Thymus (tissue), 14 donors: ENCODE measurements at places on chromosomes 7 and 10. TPM values are rescaled to one million over a fixed set of nuclear protein-coding genes. Genes with fewer than 3 reads are reported as not detected.

DNA sequence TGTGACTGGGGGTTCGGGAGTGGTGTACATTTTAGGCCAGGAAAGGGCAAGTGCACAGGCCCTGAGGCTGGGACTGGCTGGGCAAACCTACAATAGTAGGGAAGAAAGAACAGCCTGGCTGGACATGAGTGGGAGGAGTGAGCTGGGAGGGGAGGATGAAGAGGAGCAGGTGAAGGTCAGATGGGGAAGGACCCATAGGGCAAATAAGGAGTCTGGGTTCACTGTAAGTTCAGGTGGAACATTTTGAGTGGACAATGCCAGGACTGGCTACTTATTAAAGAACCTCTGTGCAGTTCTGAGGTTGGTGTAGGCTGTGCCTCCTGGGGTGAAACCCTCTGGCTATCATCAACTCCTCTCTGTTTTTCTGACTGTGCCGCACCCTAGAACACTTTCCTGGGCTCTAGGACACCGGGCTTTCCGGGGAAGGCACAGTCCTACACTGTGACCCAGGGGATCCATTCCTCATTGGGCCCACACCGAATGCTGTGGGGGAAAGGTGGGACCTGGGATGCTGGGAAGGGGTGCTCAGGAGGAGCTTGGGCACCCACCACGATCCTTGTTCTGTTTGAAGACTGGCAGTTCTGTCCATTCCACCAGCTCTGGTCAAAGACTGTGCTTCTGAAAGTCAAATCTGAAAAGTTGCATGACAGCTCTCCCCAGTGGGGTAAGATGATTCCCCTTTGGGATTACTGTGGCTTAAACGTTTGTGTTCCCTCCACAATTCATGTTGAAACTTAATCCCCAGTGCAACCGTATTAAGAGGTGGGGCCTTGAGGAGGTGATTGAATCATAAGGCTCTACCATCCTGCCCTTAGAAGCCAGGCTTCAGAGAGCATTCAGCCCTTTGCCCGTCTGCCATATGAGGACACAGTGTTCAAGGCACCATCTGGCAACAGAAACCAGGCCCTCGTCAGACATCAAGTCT lies 4.0 kb upstream of the MMP21 start:
- DNase-seq, result no peak

GRCh38 chr10:117926491-117926890 lies 120.2 kb downstream of the RAB11FIP2 start:
- no peak for DNase-seq

- DNase-seq, result no peak
Measured at GRCh38 chr7:20911081-20911480, 124.4 kb upstream of the SP8 start.

DNA sequence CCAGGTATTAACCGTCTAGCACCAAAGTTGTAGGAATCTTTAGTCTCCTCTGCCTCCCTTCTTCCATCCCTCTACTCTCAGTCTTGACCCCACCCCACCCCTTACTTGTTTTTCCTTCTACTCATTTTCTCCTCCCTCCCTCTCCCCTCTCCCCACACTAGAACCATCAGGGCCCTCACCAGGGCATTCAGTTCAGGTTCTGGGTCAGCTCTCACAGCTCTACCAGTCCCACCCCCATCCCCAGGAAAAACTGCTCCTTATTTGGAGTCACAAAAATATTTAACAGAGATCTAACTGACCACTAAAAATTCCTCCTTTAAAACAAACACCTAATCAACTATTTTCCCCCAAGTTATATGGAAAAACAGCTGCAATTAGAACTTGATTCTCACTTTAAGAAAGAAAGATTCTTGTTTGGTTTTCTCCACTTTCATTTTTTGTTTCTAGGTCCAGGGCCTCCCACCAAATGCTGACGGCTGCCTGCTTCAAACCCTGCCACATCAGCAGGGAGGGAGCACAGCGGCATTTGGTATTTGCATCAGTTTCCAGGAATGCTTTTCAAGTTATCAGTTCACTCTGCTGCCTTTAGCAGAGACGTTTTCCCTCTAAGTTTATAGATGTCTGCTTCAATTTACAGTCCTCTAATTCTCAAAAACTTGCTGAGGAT lies 2.8 kb upstream of the COL1A2 start:
- peak; percentile 45 for DNase-seq

DNA sequence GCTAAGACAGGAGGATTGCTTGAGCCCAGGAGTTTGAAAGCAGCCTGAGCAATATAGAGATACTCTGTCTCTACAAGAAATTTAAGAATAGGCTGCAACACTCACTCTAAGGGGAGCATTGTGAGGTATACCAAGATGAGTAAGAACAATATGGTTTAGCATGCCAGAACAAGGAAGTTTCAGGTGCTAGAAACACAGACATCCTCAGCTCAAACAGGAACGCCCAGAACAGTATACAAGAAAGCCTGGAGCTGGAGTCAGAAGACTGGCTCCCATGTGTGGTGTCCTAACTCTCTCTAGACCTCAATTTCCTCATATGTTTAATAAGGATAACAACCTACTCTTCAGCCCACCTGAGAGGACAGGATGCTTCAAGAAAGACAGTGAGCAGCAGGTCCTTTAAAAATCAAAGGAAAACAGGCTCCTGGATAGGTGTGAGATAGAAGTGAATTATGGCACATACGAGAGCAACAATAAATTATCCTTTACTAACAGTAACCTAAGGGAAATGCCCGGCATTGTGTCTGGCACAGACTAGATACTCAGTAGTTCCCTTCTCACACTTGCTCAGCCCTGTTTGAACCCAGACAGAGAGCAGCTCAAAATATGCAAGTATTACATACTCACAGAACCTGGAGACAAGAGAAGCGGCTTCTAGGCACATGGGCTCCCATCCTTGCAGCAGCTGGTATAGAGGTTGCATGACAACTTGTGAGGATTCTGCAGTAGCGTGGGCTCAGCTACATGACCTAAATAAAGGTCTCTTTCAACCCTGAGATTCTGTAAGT lies 45.4 kb downstream of the KAT6B start:
- DNase-seq, result peak; percentile 39

AGR2 gene
- total RNA-seq, result 1.7 TPM

DNA sequence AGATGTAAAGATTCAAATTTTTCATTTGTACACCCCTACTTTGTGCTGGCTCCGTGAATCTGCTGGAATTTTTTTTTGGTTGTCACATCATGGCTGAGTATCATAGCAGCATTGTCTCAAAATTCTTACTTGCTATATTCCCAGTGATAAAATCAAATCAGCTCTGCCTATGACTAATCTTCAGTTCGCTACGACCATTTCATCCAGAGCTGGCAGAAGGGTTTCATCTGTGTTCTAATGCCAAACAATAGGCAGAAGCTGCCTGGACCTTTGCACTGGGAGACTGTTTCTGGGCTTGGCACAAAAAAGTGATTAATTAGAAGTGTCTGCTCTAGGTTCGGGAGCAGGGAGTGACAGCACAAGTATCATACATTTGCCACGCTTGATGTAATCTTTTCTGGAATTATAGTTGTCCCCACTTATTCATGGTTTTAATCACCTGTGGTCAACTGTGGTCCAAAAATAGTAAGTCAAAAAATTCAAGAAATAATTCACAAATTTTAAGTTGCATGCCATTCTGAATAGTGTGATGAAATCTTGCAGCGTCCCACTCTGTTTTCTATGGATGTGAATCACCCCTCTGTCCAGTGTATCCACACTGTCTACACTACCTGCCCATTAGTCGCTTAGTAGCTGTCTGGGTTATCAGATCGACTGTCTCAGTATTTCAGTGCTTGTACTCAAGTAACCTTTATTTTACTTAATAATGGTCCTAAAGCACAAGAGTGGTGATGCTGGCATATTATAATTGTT lies 120.5 kb upstream of the IMMP2L start:
- DNase-seq, result no peak

GPR158 gene
- under 0.01 TPM for total RNA-seq

DNA sequence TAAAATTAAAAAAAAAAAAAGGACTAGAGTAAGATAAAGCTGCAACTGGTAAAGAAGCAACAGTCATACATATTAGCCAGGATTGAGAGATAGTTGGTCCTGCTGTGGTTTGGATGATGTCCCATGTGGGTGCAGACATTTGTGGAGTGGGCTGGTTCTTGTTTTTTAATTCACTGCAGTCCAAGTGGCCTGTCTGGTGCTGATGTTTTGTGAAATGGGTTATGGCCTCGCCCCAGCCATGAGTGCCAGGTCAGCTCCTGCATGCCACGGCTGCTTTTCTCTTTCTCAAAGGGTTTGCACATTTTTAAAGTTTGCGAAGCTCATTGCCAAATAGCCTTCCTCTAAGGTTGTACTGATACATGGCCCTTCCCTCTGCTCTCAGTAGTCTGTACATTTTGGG lies 14.1 kb upstream of the BTBD16 start:
- no peak for DNase-seq

- no peak for DNase-seq
Measured at GRCh38 chr10:45463244-45464116, 89.5 kb downstream of the ALOX5 start.
